SJSA1 (cell line): ENCODE measurements at places on chromosomes 6 and 20. TPM values are rescaled to one million over a fixed set of nuclear protein-coding genes. Genes with fewer than 3 reads are reported as not detected.

The SNHG17 gene
- 10.3 and 16.2 TPM in 2 replicates for total RNA-seq

The LY6G6F gene
- not detected in 2 replicates for total RNA-seq

The OR2H1 gene
- total RNA-seq = not detected in 2 replicates

The STX11 gene
- total RNA-seq = 8.2 and 9.7 TPM in 2 replicates

The FLRT3 gene
- 1.3 and 2.6 TPM in 2 replicates for total RNA-seq

The TCF15 gene
- total RNA-seq = not detected in 2 replicates

The PTGIS gene
- total RNA-seq = not detected in 2 replicates

The SPTLC3 gene
- total RNA-seq = 4.5 and 13.6 TPM in 2 replicates

The CRYBG1 gene
- 6.4 and 10.1 TPM in 2 replicates for total RNA-seq

The SIRT5 gene
- total RNA-seq = 2.0 and 5.1 TPM in 2 replicates

The SLC22A2 gene
- not detected in 2 replicates for total RNA-seq

The DEF6 gene
- 0.05 TPM in 1 of 2 replicates, not detected in the other for total RNA-seq

DNA sequence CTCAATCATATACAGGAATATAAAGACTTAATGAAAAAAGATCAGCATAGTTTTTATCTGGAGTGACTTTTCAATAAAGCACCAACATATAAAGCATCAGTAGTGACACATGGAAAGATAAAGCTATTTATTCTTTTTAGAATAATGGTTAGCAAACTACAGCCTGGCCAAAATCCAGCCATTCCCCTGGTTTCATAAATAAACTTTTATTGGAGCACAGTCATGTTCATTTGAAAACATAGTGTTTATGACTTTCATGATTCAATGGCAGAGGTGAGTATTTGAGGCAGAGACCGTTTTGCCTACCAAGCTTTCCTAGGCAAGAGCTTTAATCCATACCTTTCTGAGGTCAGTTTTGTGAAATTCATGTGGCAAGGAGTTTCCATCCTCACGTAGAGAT is 153.5 kb downstream of the RPS12 start:
- DNase-seq = no peak

DNA sequence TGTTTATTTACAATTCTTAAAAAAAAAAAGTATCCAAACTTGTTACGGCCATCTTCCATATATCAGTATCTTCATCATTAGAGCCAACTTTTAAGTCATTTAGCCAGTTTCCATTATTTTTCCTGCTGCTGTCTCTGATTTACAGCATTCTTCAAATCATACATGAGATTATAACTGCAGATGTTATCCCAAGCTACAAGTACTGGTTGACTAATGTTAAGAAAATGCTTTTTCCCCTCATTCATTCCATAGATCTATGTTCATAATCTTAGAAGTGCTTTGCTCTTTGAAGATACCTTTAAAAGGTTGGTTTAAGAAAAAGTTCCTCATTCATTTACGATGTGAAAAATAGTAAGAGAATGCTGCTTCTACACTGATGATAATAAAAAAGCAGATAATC is 158.7 kb downstream of the RNGTT start:
- no peak for DNase-seq

- no peak for DNase-seq
These were observed 20.0 kb downstream of the VEGFA start for GRCh38 chr6:43790031-43790430.

DNA sequence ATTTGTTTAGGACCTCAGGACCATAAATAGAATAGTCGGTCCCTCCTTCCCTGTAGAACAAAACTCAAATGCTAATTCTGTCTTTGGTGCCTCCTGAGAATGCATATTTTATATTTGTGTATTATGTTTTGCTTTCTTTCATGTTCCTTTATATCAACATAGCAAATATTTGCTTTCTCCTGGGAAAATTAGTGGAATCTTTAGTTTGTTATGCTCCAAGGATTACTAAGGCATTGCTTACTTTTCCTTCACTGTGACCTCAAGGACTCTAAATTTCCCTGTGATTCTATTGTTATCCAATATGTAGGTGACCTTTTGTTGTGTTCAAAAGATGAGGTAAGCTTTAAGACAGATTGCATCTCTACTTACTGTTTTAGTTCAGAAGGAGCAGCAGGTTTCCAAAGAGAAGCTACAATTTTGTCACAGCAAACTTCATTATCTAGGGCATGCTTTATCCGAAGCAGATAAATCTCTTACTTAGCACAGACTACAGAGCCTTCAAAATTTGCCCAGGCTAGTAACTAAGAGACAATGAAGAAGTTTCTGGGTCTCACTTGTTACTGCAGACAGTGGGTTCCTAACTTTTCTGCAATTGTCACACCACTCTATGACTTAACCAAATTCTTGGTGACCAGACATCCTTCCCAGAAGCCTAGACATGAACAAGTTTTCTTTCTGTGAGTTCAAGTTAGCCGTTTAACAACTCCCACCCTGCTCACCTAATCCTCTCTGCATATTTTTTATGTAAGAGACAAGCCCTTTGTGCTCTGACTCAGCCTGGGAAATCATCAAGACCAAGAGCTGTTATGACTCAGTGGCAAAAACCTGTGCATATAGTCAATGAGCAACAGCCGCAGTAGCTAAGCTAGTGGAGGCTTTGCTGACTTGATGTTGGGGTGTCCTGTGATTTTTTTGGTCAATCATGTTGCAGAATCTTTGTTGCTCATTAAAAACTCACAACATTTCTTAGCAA is 378.8 kb downstream of the QKI start:
- DNase-seq = no peak

- DNase-seq = no peak
These were observed 484.0 kb downstream of the C6orf118 start for GRCh38 chr6:164825386-164825785.

GRCh38 chr6:147227770-147228320 is 23.6 kb downstream of the STXBP5 start:
- DNase-seq = no peak

DNA sequence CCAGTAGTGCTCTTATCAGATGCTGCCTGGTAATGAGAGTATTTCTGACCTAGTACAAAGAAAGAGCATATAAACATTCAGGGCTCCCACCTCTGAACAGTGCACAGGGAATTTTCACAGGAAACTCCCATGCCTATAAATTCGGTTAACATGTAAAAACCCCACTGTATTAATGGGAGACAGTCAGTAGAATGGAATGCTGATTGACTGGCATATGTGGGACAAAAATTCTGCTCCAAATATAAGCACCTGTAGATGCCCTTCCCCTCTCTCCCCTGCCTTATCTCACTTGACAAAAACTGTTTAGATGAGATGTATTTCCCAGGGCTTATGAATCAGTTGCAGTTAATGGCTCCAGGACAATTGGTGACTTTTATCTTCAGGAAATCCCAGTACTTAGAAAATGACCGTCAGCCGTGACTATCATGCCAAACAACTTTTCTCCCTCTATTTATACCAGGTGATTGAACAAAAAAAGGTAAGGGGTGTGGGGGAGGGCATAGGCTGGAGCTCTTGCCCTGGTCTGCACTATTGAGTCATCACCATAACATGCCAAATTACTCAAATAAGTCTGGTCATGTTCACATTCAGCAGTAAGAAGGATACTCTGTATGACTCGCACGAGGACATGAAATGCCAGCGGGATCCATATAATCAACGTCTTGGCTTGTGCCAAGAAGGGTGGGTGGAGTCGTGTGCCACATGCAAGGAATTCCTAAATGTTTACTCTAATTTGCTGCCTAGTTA is 176.4 kb upstream of the BMP2 start:
- DNase-seq = peak; percentile 62

DNA sequence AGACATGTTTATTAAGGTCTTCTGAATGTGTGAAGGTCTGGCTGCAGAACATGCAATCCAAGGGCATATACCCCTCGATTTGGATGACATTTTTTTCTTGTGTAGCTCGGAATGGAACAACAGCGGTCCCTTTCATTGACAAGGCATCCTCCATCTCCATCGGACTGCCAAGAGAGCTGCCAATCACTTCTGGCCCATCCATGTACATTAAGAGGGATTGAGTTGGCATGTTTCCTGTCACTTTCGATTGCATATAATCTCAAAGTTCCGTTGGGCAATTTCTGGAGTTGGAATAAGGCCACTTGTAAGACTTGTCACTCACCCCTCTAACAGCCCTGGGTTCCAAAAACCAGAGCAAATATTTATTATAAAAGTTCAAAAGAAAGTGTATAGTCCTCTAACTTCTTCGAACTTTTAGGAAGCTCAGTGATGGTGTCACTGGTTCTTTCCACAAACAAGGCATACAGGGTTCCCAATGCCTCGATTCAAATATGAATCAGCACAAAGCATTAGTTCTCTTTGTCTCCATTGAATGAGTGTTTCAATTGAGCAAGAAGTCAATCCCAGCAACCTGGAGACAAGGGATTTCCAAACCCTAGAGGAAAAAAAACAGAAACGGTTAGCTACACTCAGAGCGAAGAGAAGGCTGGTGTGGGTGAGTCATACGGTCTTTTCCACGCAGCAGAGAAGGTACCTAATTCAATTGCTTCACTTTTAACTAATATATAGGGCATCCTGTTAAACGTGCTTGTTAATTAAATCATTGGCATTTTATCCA is 10.9 kb downstream of the ZNF217 start:
- peak; percentile 73 for DNase-seq

DNA sequence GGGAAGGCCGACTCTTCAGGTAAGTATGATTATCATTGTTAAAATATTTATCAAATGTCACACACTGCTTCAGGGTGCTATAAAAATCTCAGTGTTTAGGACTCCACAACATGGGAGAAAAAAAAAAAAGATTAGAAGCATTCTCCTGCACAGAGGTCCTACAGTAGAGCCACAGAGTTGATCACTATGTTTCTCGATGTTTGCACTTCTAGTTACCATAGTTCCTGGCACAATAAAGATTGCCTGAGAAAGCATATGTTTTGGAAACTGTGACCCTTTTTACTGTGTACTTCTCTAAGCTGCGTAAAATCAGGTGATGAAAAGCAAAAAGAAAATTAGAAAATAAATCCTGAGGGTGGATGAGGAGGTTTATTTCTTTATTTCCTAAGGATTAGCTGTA is 269.9 kb upstream of the SYNCRIP start:
- no peak for DNase-seq

DNA sequence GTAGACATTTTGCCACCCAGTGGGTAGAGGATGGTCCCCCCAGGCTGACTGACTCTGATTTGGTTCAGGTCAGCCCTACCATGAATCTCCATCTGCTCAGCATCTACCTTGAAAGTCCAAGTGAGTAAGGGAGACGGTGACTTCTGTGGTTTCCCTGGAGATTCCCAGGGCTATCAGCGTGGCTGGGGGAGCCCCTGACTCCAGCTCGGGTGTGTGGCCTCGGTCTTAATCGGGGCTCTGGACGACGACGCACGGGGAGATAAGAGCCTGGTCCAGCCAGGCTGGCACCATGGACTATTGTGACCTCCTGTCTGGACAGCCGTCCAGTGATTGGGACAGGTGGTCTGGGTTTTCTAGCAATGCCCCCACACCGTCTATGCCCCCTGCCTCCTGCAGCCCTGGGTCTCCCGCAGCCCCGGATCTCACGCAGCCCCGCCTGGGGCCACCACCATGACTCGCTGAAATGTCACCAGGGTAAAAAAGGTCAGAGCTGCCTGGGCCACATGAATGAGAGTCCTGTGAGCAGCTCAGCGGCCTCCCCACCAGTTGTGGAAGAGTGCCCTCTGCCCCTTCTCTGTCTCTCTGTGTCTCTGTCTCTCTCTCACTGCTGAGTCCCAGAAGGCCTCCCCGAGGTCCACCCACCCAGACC is 47.1 kb upstream of the GATA5 start:
- DNase-seq = no peak

DNA sequence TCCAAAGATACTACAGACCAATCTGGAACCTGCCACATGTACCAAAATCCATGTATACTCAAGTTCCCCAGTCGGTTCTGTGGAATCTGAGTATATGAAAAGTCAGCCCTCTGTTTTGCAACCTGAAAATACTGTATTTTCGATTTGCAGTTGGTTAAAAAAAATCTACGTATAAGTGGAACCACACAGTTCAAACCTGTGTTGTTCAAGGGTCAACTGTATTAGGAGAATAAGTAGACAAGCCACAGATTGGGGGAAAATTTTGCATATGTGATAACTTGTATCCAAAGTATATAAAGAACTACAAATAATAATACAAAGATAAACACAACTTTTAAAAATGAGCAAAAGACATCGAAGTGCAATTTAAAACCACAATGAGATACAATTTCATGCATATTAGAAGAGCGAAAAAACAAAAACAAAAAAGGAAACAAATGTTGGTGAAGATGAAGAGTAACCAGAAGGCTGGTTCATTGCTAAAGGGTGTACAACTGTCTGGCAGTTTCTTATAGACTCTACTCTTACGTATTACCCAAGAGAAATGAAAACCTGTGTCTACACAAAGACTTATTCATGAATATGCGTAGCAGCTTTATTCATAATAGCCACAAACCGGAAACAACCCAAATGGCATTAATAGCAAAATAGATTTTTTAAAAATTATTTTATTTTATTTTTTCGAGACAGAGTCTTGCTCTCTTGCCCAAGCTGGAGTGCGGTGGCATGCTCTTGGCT is 180.8 kb downstream of the BCAS1 start:
- no peak for DNase-seq

DNA sequence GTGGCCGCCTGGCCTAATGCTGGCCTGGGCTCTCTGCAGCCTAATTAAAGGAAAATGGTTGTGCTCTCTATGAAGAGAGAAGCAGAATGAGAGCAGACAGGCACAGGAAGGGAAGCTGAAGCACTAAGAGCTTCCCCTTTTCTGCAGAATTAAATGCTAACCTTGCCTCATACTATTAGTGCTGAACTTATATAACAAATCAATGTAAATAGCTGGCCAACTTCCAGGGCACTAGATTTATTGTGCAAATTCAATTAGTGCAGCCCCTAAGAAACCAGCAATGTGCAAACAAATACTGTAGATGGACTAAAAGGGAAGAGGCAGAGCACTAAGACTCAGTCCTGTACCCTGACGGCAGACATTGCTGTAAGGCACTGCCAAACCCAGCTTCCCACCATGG is 36.1 kb upstream of the INSM1 start:
- no peak for DNase-seq

GRCh38 chr6:155519176-155519738 is 63.6 kb upstream of the NOX3 start:
- no peak for DNase-seq

GRCh38 chr20:1803061-1803931 is 91.9 kb upstream of the SIRPA start:
- no peak for DNase-seq

- DNase-seq = no peak
These were observed 143.1 kb downstream of the ADGRG6 start for GRCh38 chr6:142444881-142445301.

DNA sequence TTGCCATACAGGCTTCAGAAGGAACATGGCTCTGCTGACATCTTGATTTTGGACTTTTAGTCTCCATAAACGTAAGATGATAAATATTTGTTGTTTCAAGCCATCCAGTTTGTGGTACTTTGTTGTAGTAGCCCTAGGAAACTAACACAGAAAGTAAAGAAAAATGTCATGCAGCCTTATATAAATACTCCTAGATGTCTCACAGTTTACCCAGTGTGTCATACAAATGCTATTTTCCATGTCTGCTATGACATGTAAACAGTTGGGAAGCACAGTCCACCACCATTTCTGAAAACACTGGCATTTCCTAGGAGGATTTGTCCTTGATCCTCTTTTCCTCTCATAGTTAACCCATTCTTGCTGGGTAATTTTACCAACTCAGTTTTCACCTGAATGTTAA is 30.6 kb upstream of the ME1 start:
- DNase-seq = no peak

- DNase-seq = no peak
These were observed 112.0 kb upstream of the CARMIL1 start for GRCh38 chr6:25166955-25167748.
